ENCODE measurements at places on chromosomes 5 and 9.

DNA sequence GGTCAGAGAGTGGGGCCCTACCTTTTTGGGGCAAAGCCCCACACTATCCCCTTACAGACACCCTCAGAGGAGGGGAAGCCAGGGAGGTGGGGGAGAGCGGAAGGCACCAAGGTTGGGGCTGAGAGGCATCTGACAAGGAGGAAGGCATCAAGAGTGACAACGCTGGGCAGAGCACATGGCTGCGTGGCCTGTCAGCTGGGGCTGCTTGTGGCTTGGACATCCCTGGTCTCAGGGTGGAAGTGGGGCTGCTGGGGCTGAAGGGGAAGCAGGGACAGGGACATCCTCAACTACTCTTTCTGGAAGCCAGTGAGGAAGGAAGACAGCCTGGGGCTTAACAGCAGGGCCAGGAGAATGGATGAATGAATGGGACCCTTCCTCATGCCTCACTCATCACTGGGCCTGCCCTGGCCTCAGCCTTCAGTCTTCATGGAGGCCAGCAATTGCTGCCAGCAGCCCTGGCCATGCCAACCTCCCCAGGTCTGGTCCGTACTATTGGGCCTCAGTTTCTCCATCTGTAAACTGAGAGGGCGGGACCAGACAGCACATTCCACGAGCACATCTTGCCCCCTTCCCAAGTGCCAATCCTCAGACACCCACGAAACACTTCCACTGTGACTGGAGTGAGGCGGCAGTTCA lies 993 bp upstream of the RALGDS start:
- no peak for DNase-seq

- DNase-seq: no peak
Observed at GRCh38 chr9:117092582-117092981, 322.3 kb downstream of the ASTN2 start.

DNA sequence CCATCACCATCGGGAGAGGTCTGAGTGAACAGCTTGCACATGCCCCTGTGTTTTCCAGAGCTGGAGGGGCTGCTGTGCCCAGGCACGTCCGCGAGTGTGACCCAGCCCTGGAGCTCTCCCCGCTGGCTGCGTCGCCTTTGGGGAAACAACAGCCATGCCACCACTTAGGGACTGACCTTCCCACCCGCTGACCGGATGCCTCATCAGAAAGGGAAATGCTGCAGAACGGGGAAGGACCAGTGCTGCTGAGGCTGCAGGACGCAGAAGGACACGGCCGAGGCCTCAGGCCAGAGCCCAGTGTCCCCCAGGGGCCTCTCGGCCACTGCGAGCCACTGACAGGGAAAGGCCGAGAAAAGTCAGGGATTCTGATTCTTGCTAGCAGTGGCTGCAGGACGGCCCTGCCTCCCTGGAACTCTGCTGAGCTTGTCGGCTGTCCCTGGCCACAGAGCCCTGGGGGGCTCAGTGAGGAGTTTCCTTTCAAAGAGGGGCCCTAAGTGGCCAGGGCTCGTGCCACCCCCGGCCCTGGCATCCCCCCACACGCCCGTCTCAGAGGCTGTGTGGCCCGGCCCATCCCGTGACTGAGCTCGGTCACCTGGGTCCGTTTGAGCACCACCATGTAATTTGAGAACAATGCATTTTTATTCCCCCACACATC lies 130.8 kb downstream of the ZNF354C start:
- DNase-seq: no peak

DNA sequence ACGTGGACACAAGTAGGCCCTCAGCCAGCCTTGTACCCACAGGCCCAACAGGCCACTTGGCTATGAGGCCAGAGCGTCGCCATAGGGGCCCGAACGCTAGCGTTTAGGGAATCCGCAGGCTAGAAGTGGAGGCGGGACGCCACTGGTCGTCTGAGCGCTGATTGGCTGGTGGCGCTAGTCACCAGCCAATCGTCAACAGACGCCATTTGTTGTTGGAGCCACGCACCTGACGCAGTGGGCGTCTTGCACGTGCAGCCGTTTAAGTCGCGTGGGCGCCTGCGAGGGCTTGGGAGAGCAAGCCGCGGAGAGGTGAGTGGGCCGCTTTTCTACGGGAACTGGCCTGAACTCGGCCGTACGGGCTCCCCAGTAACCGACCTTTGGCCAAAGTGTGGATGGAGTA lies at the start of gene DDX4:
TSS of gene DDX4 (plus strand) at position 269 of the 400 bp plus-strand sequence. CDS start 903 bp downstream, outside the sequence.
- no peak for DNase-seq

DNA sequence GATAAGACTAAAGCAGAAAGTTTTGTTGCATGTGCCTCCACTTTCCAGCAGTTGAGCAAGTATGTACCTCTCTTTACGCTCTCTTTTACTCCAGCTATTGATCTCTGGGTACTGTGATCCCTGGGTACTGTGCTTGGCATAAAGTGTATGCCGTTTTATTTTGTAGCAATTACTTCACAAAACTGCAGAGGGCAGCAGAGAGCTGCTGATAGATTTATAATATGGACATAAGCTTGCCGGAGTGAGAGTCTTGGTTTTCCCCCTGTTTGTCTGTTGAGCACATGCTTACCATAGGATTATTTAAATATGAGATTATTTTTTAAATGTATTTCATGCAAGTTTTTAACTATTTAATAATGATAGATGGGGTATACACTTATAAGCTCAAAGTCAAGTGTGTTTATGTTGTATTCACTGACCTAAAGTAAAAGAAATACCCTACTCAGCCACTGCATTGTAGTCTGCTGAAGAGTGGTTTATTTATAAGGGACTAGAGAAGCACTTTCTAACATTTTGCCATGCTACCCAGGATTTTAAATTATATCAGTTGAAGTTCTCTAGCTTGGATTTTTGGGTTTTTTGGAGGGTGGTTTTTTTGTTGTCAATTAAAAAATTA lies 13.0 kb downstream of the TTC1 start:
- peak; percentile 70 for DNase-seq

- DNase-seq: no peak
Observed at GRCh38 chr9:132825430-132825829, 52.7 kb downstream of the AK8 start.

DNA sequence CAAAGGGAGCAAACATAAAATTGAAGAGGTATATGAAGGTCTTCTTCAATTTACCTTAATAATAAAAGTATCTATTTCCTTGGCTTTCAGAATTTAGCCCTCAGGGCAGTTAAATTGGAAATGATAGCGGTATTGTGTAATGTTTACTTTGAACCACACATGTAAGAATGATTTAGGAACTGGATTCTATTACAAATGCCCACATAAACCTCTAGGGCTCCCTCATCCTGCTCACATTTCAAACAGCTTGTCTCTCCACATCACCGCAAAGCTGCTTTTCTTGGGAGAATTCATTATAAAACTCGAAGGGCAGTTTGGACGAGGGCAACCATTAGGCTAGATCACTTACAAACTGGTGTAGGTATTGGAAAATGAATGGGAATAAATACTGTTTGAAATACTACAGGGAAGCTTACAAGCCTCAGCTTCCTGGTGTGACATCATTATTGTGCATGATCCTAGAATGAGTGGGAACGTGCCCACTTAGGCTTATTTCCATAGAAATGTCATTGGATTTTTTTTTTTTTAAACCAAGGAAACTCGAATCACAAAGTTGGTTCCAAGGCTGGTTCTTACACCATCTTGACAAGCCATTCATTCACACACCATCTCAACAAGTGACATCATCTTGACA lies 47.3 kb downstream of the MTRR start:
- no peak for DNase-seq

GRCh38 chr5:74275171-74275992 lies 365.1 kb downstream of the ENC1 start:
- DNase-seq: no peak

GRCh38 chr5:140631036-140631417 lies 1.9 kb downstream of the CD14 start:
- no peak for DNase-seq

DNA sequence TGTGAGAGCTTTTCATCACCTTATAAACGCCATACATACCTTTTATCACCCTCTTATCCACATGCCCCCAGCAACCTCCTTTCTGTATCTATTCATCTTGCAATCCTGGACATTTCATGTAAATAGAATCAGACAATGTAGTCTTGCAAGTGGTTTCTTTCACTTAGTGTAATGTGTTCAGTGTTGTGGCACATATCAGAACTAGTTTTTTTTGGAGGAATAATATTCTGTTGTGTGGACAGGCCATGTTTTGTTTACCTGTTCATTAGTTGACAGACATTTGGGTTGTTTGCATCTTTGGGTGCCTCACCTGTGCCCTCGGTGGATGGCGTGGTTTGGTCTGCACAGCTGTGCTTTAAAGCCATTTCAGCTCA lies 1.3 kb downstream of the SQSTM1 start:
- no peak for DNase-seq

DNA sequence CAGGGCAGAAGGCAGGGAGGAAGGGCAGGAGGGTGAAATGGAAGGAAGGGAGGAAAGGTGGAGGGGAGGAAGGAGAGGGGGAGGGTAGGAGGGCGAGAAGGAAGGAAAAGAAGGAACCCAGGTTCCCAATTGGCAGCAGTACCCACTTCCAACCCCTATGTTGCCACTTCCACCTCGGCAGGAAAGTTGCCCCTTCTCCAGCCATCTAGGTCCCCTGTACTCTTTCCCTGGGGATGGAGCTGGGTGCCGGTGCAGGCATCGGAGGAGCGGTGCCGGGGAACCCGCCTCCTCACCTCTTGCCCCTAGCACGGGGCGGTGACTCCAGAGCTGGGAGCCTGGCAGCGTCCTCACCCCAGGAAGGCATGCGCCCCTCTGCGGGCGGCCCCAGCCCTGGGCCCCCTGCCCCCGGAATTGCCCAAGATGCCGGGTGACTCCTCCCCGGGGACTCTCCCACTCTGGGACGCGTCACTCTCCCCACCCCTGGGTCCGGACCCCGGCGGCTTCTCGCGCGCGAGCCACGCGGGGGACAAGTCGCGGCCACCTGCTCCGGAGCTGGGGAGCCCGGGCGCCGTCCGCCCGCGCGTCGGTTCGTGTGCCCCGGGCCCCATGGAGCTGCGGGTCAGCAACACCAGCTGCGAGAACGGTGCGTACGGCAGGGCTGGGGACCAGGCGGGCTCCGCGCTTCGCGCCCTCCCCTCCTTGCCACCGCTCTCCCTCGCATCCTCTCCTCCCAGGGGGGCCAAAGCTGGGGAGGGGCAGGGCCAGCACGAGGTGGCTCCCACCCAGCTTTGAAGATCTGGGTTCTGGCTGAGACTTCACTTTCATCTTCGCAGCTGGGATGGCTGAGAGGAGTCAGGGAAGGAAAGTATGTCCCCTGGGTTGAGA lies at the start of gene NIPAL4:
TSS of gene NIPAL4 (plus strand) at position 499 of the 885 bp plus-strand sequence. CDS start at position 607, 108 bp downstream.
- peak; percentile 23 for DNase-seq
